Fibroblast of pulmonary artery (primary cell): ENCODE measurements at places on chromosomes 13 and 19.

DNA sequence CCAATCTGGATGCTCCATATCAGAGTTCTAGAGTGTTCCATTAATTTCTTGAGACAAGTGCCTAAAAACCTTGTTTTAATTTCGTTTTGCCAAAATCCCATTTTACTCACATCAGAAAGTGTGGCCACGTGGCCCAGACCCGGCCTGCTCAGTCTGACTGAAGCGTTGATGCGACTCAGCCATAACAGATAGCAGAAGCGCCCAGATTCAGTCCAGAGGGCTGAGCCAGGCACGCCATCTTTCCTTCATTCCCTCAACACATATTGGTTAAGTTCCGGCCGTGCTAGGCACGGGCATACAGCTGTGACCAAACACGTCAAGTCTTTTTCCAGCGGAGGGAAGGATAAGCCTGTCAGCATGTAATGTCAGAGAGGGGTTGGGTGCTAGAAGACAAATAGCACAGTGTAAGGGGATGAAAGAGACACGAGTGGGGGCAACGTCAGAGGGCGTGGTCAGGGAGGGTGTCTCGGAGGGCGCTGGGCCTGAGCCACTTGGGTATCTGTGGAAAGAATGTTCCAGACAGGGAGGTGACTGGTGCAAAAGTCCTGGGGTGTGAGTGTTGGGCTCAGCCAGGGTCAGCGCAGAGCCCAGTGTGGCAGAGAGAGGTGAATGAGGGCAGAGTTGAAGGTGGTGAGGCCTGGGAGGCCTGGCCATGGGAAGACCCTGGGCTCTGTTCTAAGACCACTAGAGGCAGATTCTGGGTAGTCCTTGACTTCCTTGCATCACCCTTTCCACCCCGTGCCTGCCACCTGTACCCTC lies 3.1 kb downstream of the F10 start:
- DNase-seq = no peak

DNA sequence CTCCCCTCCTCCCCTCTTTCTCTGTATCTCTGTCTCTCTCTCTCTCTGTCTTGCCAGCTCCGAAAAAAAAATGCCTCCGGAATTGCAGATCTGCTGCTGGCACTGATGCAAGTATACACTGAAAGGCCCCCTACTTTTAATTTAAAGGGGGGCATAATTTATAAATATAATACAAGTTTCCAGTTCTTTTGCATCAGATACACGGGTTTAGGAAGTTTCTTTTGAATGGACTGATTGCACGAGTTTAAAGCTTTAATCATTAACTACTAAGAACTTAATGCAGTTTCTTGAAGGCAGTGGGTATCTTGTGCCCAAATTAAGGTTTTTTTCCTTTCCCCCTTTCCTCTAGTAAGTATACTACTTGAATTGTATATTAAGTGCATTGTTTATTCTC lies 1.4 kb downstream of the FGF9 start:
- no peak for DNase-seq

DNA sequence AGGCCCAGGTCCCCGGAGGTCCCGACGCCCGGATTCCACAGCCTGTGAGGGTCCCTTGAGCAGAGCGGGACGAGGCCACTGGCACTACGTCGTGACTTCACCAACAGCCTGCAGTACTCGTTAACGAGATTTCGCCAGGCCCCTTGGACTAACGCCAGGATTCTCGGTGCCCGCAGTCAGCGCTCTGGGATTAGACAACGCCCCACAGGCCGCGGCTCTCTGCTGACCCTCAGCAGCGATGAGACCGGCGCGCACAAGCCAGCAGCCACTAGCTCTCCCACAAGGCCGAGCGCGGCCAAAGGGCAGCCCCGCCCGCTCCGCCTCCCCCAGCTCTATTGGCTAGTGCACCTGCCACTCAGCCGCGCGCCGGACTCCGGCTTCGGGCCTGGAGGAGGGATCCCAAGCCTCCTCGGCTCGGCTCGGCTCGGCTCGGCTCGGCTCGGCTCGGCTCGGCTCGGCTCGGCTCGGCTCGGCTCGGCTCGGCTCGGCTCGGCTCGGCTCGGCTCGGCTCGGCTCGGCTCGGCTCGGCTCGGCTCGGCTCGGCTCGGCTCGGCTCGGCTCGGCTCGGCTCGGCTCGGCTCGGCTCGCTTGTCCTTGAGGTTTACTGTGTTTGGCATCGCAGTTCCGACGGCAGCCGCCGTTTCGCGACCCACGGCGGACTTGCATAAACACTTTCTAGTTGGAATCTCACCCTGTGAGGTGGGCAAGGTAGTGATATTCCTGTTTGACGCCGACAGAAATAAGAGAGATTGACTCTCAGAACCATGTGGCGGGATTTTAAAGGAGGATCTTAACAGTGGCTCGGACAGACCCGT lies 231.7 kb upstream of the SERP2 start:
- peak; percentile 96 for DNase-seq

- no peak for DNase-seq
Observed at GRCh38 chr19:17733127-17733526, 13.8 kb downstream of the MAP1S start.

DNA sequence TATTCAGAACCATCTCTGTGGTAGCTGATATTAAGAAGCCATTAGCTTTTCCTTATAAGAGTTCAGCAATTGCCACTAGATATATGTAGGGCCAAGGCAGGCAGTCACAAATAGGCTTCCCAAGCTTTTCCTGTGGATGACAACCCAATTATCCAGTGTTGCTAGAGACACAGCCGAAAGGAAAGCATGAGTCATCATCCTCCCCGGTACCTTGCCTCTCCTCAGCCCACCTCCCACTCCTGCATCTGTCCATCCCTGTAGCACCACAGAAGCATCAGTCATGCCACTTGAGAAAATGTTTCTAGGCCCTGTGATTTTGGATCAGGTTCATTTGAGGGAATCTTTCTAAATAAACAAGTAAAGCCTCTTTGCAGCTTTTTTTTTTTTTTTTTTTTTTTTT lies 204.3 kb downstream of the DNAJC15 start:
- DNase-seq = peak; percentile 41

GRCh38 chr13:104025303-104025702 lies 959.1 kb upstream of the SLC10A2 start:
- no peak for DNase-seq

- no peak for DNase-seq
Observed at GRCh38 chr13:97372936-97373335, 61.0 kb upstream of the RAP2A start.

- no peak for DNase-seq
Observed at GRCh38 chr13:44403461-44404056, 29.9 kb downstream of the SERP2 start.

DNA sequence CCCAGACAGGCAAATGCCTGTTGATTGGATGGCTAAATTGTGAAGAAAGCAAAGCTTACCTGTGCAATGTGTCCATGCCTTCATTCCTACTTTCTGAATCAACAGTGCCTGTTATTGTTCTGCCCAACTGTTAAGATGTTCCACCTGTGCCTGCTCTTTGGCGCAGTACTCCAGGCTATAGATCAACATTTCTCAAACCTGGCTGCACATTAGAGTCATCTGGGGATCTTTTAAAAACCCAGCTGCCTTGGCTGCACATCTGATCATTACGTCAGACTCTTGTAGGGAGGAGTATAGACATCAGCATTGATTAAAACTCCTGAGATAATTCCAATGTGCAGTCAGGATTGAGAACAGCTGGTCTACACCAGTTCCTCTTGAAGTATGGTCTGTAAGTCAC lies 16.2 kb upstream of the CPB2 start:
- peak; percentile 12 for DNase-seq

GRCh38 chr13:36912973-36913372 lies 7.1 kb downstream of the SMAD9 start:
- no peak for DNase-seq

GRCh38 chr19:47633996-47634395 lies 25.1 kb downstream of the BICRA start:
- no peak for DNase-seq

DNA sequence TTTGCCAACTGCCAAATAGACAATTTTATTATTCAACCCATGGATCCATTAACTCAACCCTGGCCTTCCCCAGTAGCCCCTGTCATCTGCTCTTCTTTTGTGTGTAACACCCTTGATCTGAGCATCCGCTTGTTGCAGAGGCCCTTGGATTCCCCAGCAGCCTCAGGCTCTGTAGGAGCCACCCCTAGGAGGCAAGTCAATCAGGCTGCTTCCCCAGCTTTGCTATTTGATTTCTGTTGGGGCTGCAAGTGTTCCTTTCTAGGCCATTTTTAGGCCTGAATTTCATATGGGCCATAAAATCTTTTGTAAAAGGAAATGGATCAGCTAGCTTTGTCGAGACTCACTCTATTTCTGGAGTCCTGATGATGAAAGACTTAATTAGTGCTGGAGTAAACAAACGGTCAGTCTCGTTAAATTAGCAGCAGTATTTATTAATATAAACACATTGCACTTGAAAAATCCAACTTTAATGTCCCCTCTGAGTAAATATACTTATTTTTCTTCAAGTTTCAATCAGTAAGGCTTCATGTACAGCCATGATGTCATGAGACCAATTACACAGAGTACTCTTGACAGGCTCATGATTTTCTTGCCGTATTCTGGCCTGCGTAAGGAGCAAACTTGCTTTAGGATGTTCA lies 105.3 kb downstream of the RGCC start:
- no peak for DNase-seq

GRCh38 chr13:42388326-42388725 lies 116.4 kb downstream of the AKAP11 start:
- no peak for DNase-seq

DNA sequence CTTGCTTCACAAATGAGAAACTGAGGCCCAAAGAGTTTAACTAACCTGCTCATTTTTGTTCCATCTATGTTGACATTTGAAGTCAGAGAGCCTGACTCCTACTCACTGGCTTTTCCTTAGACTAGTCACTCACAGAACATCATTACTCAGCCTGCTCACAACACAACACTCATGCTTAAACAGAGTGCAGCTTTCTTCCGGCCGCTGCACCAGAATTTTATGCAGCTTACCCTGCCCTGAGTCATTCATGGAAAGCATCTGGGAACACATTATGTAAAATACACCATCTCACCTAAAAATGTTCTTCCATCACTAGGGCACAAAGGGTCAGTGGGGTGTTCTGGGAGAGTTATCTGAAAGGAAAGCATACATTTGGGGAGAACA lies 303.4 kb downstream of the SPRY2 start:
- DNase-seq = peak; percentile 83

DNA sequence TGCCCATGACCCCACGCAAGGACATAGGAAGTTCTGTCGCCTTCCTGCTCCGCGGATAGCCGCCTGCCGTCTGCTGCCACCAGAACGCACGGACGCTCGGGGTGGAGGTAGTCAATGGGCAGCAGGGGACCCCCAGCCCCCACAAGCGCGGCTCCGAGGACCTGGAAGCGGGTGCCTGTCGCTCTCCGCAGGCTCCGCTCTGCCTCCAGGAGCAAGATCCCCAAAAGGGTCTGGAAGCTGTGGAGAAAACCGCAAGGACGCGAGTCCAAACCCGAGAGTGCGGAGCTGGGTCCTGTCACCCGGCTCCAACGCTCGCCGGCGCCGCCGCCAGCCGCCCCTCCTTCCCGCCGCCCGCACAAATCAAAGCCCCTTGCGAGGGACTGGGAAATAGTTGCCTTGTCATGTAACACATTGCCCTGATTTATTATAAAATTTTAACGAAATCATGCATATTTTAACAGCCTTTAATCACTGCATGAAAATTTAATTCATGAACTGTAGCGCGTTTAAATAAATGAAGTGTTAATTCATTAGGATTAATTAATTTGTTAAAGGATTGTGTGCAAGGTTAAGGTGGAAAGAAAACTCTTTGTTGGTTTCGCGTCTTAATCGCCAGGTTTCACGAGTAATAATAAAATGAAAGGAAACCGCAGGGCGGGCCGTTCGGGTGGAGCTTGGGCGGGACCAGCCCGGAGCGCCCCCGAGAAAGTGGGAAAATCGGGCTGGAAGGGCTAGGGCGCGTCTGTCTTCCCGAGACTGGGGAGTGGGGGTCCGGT lies 5.5 kb upstream of the POU4F1 start:
- DNase-seq = no peak

- no peak for DNase-seq
Observed at GRCh38 chr13:75308222-75308621, 173.7 kb downstream of the TBC1D4 start.

GRCh38 chr19:57096685-57097361 lies 23.0 kb upstream of the USP29 start:
- peak; percentile 1 for DNase-seq

GRCh38 chr19:32828139-32828538 lies 41.4 kb downstream of the SLC7A9 start:
- no peak for DNase-seq

GRCh38 chr13:20580257-20580656 lies 13.3 kb downstream of the IFT88 start:
- DNase-seq = peak; percentile 20

GRCh38 chr19:4620675-4621074 lies 18.6 kb upstream of the TNFAIP8L1 start:
- DNase-seq = no peak

DNA sequence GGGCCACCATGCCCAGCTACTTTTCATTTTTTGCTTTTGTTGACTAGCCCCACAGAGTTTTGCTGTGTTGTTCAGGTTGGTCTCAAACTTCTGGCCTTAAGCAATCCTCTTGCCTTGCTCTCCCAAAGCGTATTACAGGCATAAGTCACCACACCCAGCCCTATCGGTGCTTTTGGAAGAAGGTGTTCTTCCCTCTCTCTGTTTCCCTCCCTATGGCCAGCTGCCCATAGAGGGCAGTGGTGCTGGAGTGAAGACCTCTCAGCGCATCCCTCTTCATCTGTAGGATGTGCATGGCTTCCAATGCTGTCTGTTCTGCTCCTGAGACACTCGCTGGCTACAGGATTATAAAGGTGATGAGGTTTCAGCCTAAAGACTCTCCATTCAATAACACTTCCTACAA lies 1.3 kb upstream of the CD22 start:
- no peak for DNase-seq

DNA sequence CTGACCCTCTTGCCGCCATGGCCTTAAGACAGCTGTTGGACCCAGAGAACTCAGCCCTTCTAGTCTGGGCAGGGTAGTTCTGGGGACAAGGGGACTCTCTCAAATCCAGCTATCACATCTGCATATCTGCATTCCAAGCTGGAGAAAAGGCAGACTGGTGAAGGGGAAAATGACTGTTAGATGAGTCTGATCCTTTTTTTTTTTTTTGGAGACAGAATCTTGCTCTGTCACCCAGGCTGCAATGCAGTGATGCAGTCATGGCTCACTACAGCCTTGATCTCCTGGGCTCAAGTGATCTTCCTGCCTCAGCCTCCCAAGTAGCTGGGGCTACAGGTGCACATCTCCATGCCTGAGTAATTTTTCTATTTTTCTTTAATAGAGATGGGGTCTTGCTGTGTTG lies 114.3 kb downstream of the SIPA1L3 start:
- DNase-seq = no peak

DNA sequence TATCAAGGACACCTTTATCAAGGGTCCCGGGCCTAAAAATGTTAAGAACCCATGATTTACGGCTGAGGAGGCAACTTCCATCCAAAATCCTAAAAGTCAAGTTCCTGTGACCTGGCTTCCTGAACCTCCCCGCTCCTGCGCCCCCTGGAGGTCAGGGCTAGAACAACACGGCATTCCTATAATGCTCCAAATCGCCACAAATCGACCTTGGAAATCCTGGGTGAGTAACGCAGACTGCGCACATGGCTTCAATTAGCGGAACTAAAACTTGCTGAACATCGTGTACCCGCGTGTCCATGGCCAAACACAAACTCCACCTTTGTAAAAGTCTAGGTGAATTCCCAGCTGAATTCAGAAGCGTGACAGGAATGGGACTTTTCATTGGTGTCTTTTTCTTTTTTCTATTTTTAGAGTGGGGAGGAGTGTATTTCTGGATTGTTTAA lies 4.3 kb upstream of the C5AR1 start:
- peak; percentile 83 for DNase-seq
